Activated CD4-positive, alpha-beta T cell treated with anti-CD3 and anti-CD28 coated beads, Interleukin-2, amount 10 ng/mL, durations not matched to agents 7 days and 5 days (primary cell): ENCODE measurements at places on chromosomes 1 and 21.

- H3K4me3 ChIP-seq = no peak overlapping the region
- no peaks in the 10 kb centered on the region for H3K4me1 ChIP-seq
These were observed 81.0 kb downstream of the KCNJ15 start for GRCh38 chr21:38337793-38338192.

GRCh38 chr1:10856176-10856683 is 59.8 kb upstream of the CASZ1 start:
- H3K27me3 ChIP-seq = peaks cover 2% of the 10 kb centered on the region
- no peak overlapping the region for H3K4me3 ChIP-seq
- no peaks in the 10 kb centered on the region for H3K4me1 ChIP-seq
- DNase-seq = no peak

DNA sequence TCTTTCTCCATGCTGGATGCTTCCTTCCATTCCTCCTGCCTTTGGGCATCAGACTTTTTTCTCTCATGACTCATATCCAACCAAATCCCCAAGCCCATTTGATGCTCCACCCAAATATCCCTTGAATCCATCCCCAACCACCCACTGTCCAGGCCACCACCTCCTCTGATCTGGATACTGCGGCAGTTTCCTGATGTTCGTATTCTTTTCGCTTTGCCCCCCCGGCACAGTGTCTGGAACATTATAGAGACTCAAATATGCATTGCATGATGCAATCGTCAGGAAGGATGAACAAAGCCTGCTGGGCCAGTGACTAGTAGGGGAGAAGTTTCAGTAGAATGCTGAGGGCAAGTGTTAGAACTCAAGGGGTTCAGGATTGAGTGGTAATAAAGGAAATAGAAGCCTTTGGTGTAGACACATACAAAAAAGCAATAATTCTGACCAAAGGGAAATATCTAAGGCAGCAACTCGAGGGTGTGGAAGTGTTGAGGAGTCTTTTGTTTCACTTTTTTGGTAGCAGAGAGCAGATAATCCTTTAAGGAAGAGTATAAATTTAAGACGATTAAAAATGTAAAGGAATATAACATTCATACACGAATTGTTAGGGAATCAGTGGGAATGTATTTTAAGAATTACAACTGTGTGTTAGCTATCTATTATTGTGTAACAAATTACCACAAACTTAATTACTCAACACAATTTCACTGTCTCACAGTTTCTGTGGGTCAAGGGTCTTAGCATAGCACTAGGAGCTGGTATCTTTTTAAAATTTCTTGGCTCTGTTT is 7.5 kb downstream of the S100A11 start:
- H3K4me1 ChIP-seq = peaks cover 46% of the 10 kb centered on the region
- H3K4me3 ChIP-seq = no peak overlapping the region
- DNase-seq = no peak
- peaks cover 50% of the 10 kb centered on the region for H3K36me3 ChIP-seq

GRCh38 chr1:230861489-230861888 is 6.8 kb downstream of the C1orf198 start:
- H3K36me3 ChIP-seq = no peaks in the 10 kb centered on the region
- DNase-seq = no peak
- H3K4me1 ChIP-seq = peaks cover 9% of the 10 kb centered on the region
- no peak overlapping the region for H3K4me3 ChIP-seq

DNA sequence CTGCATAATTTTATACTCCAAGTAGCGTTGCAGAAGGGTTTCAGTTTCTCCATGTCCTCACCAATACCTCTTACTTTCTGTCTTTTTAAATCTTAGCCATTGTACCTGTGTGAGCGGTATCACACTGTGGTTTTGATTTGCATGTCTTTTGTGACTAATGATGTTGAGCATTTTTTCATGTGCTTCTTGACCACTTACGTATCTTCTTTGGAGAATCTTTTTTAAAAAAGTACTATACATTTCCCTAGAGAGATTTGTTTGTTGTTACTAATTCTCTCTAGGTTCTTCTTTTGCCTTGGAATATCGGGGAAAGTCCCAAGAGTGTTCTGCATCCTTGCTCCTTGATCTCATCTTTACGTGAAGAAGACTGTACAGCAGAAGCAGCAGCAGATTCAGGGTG is 81.8 kb upstream of the WARS2 start:
- no peak for DNase-seq
- H3K4me1 ChIP-seq = no peaks in the 10 kb centered on the region
- H3K4me3 ChIP-seq = no peak overlapping the region
- no peaks in the 10 kb centered on the region for H3K27me3 ChIP-seq
- no peak overlapping the region for H3K27ac ChIP-seq
- no peaks in the 10 kb centered on the region for H3K36me3 ChIP-seq

DNA sequence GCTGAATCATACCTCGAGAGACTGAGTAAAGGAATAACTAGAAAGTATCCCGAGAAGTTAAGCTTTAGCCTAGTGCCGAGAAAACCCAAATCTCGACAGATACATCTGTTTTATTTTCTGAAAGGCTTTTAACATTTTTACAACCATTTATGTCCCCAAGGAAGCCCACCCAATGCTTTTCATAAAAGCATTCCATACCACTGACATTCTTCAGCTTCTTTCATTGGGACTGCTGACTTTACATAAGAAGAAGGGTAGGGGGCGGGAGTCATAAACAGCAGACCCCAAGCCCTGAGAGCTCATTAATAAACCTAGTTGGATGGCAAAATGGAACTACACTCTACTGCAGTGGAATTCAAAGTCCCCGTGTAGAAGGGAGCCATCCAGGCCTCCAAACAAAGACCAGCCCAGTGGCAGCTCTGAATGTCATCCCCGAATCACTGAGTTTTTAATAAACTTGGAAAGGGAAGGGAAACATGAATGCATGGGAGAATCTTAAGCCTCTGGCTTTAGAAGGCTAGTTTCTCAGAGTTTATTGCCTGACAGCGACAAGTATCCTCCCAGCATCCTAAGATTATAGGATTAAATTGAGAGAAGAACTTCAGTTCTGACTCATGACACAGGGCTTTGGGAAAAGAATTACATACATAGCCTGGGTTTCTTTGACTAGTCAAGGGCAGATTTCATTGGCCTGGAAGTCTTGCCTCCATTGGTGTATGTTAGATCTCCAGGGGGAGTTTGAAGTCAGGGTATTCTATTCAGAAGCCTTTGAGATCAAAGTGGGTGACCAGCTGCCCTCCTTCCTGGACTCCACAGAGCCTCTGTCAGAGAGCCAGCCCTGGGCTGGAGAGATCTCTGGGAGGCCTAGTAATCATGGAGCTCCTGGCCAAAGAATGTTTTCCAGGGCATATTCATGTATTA is 3.7 kb downstream of the ATF3 start:
- no peak overlapping the region for H3K4me3 ChIP-seq
- H3K36me3 ChIP-seq = peaks cover 31% of the 10 kb centered on the region
- no peak for DNase-seq
- H3K4me1 ChIP-seq = peaks cover 57% of the 10 kb centered on the region
- no peak overlapping the region for H3K27ac ChIP-seq

- H3K36me3 ChIP-seq = peaks cover 4% of the 10 kb centered on the region
- H3K27me3 ChIP-seq = no peaks in the 10 kb centered on the region
- H3K27ac ChIP-seq = no peak overlapping the region
- no peak for DNase-seq
- no peak overlapping the region for H3K4me3 ChIP-seq
These were observed 90.5 kb upstream of the JAK1 start for GRCh38 chr1:65056866-65057265.

DNA sequence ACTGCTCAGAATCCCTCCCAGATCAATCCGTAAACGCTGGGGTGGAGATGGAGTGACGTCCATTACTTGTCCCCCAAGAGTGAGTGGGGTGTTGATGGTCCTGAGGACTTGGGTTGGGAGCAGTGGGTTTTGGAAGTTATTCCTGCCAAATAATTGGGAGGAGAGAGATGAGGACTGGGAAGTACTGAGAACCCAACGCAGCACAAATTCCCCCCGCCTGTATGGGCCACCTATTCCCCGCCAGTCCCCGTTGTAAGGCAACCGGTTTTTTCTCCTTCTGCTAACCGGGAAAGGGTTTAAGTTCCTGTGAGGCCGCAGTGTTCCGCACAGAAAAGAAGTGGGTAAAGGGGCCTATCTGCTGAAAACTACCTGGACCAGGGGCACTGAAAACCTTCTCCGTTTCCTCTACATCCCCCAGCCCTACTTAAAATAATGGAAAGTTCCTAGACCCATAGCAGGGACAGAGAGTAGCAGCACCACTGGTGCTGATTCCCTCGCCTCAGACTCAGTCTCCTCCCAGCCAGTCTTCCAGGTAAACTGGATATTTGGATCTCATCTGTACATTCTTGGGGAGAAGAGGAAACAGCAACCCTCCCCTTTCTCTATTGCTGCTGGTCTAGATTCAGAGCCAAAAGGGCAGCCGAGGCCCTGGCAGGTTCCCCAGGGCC is 738 bp downstream of the LURAP1 start:
- no peaks in the 10 kb centered on the region for H3K36me3 ChIP-seq
- no peak overlapping the region for H3K27ac ChIP-seq
- no peak overlapping the region for H3K4me3 ChIP-seq
- DNase-seq = no peak

GRCh38 chr1:112533029-112533428 is 24.3 kb downstream of the WNT2B start:
- no peaks in the 10 kb centered on the region for H3K4me1 ChIP-seq
- H3K4me3 ChIP-seq = no peak overlapping the region
- H3K27me3 ChIP-seq = no peaks in the 10 kb centered on the region

GRCh38 chr1:76659171-76659940 is 207.9 kb upstream of the ST6GALNAC5 start:
- H3K36me3 ChIP-seq = no peaks in the 10 kb centered on the region
- no peak for DNase-seq
- H3K4me3 ChIP-seq = no peak overlapping the region

DNA sequence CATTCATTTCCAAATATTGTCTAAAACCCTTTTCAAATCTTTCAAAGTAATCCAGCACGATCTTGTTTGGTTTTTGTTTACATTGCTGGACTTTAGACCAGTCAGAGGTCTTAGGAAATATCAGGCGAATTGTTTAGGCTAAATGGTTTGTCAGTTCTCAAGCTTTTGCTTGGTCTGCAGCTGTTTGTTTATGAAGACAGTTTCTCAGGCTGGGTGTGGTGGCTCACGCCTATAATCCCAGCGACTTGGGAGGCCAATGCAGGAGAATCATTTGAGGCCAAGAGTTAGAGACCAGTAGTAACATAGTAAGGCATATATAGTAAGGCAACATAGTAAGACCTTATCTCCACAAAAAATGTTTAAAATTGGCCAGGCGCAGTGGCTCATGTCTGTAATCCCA is 77.5 kb downstream of the DNTTIP2 start:
- no peaks in the 10 kb centered on the region for H3K36me3 ChIP-seq
- H3K27ac ChIP-seq = no peak overlapping the region
- peaks cover 8% of the 10 kb centered on the region for H3K27me3 ChIP-seq
- H3K4me3 ChIP-seq = no peak overlapping the region
- no peaks in the 10 kb centered on the region for H3K4me1 ChIP-seq

GRCh38 chr1:44884746-44885145 is 41.7 kb upstream of the PTCH2 start:
- H3K4me1 ChIP-seq = no peaks in the 10 kb centered on the region
- no peak for DNase-seq
- peaks cover 53% of the 10 kb centered on the region for H3K36me3 ChIP-seq
- no peaks in the 10 kb centered on the region for H3K27me3 ChIP-seq
- H3K27ac ChIP-seq = no peak overlapping the region

DNA sequence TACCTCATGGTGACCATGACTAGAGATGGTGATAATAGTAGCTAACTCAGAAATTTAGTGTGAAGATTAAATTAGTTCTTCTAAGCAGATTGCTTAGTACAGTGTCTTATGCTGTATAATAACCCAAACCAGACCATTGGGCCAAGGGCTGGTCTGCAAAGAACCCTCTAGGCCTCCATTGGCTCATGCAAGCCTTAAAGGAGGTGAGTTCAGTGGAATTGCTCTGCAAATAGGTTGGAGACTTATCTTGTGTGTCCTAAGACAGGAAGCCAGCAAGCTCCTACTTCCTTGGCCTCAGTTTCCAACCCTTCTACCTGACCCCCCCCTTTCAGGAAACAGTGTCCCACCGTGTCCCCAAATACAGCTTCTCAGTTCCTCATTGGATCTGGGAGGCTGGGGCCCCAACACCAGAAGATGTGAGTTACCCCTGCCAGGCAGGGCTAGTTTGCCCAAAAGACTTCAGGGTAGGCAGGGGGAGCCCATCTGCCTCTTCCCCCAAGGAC is 1.9 kb upstream of the MEF2D start:
- no peak for DNase-seq
- peaks cover 71% of the 10 kb centered on the region for H3K4me1 ChIP-seq
- peak overlapping the region; percentile 87 for H3K4me3 ChIP-seq

DNA sequence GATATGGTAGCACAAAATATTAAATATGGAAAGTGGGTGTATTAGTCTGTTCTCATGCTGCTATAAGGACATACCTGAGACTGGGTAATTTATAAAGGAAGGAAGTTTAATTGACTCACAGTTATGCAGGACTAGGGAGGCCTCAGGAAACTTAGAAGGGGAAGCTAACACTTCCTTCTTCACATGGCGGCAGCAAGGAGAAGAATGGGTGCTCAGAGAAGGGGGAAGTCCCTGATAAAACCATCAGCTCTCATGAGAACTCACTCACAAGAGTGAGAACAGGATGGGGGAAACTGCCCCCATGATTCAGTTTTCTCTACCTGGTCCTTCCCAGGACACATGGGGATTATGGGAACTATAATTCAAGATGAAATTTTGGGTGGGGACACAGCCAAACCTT is 15.8 kb upstream of the BACE2 start:
- no peak overlapping the region for H3K4me3 ChIP-seq
- H3K27ac ChIP-seq = no peak overlapping the region
- no peak for DNase-seq
- H3K4me1 ChIP-seq = no peaks in the 10 kb centered on the region

- peaks cover 5% of the 10 kb centered on the region for H3K36me3 ChIP-seq
- H3K27me3 ChIP-seq = no peaks in the 10 kb centered on the region
- H3K4me1 ChIP-seq = peaks cover 13% of the 10 kb centered on the region
- no peak for DNase-seq
- H3K27ac ChIP-seq = no peak overlapping the region
- H3K4me3 ChIP-seq = no peak overlapping the region
These were observed 150.7 kb upstream of the COL6A1 start for GRCh38 chr21:45830720-45831366.

GRCh38 chr1:2230781-2231531 is 2.8 kb downstream of the SKI start:
- peaks cover 37% of the 10 kb centered on the region for H3K36me3 ChIP-seq
- peak overlapping the region; percentile 96 for H3K27ac ChIP-seq
- peaks cover 51% of the 10 kb centered on the region for H3K4me1 ChIP-seq
- peaks cover 3% of the 10 kb centered on the region for H3K27me3 ChIP-seq
- DNase-seq = peak; percentile 59

DNA sequence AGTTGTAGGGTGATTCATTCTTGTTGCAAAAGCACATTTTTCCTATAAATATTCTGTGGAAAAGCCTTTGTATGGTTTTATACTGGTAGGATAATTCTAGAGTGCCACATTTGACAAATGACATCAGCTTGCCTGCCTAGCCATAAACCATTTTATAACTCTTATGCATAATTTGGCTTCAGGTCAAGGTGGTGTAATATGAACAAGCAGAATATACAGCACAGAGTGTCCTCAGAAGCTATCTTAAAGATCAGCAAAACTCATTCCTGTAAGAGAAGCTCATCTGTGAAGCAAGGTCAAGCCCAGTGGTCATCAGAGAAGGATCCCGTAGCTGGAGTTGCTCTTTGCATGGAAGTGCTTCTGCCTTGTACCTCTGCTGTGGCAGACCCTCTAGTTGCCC is 24.0 kb upstream of the C1orf21 start:
- no peak for DNase-seq
- no peak overlapping the region for H3K27ac ChIP-seq
- H3K36me3 ChIP-seq = no peaks in the 10 kb centered on the region
- no peaks in the 10 kb centered on the region for H3K4me1 ChIP-seq
- H3K27me3 ChIP-seq = peaks cover 3% of the 10 kb centered on the region
